ENCODE measurements at places on chromosomes 11 and 22.

GRCh38 chr11:47863898-47864430 is 15.8 kb upstream of the NUP160 start:
- DNase-seq: no peak

DNA sequence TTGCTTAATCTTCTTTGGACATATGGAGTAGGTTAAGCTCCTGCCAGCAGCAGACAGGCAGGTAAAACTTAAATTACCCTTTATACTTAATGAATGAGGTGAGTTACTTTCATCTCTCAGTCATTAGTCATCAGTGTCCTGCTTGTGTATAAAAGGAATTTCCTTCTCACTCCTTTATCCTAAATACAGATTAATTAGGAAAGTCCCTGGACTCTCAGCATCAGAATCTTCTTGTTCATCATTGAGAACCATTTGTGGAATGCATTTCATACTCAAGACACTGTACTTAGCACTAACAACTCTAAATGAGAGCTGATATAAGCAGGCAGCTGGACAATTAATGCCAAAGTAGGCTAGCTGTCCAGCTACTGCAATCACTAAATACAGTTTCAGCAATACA is 630.4 kb downstream of the METTL15 start:
- DNase-seq: no peak

DNA sequence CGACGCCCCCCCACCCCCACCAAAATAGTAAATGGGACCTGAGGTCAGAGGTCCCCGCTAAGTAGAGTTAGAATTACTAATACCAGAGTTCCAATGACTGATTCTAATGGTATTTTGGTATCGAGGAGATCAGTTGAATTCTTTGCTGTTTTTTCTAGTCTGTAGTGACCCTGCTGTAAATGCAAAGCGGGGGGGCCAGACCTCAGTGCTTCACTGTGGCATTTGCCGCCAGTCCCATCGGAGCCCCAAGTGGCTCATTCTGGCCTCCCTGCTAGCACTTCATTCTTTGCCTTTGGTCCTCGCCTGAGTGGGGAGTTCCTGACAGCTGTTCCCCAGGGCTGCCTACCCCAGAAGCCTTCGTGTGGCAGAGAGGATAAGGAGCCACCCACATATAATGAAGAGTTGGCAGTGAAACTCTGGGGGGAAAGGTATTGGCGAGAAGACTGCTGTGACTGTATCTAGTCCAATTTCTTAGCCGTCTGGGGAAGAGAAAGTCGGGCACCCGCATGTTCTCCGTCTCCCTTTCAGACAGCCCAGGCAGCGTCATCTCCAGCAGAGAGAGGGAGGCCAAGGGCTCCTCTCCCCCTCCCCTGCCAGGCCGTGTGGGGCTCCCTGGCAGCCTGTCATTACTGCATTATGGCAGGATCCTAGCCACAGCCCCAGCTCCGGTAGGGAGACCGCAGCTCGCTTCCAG is 19.4 kb upstream of the CABP7 start:
- no peak for DNase-seq

GRCh38 chr11:103744496-103745153 is 291.8 kb upstream of the DDI1 start:
- no peak for DNase-seq

DNA sequence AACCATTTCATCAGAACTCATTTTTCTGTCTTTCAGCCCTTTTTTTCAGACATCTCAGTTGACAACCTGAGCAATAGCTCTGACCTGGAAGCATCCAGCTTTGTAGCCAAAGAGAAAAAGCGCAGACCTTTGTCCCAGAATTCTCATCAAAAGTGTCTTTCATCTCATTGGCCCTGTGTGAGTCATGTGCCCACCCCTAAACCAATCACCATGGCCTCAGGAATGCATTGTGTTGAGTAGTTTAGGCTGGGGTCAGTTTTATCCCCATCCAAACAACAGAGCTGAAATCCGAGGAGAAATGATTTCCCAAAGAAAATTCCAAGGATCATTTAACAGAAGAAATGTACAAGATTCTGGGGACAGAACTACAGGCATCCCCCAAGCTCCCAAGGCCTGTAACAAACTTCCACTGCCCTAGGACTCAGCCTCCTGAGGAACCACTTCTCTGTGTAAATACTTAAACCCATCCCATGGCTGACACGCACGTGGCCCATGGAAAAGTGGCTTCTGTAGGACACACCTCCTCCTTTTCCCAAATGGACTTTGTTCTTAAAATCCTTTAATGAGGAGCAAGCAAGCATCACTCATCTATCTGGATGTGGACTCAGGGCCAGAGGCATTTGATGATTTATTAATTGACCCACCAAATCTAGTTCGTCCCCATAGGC is 429.0 kb downstream of the SOX6 start:
- DNase-seq: no peak

Data from activated CD4-positive, alpha-beta T cell treated with anti-CD3 and anti-CD28 coated beads, Interleukin-2, amount 50 U/mL, for 16 hours (primary cell).